ENCODE measurements at places on chromosomes 2 and 18.
A peak's percentile ranks its signal among the peaks of the same experiment; 100 is the strongest.

GRCh38 chr2:19675856-19676460 lies 225.8 kb downstream of the TTC32 start:
- no peak for DNase-seq

- DNase-seq = no peak
These were observed 246.4 kb downstream of the PRKCE start for GRCh38 chr2:45897842-45898241.

DNA sequence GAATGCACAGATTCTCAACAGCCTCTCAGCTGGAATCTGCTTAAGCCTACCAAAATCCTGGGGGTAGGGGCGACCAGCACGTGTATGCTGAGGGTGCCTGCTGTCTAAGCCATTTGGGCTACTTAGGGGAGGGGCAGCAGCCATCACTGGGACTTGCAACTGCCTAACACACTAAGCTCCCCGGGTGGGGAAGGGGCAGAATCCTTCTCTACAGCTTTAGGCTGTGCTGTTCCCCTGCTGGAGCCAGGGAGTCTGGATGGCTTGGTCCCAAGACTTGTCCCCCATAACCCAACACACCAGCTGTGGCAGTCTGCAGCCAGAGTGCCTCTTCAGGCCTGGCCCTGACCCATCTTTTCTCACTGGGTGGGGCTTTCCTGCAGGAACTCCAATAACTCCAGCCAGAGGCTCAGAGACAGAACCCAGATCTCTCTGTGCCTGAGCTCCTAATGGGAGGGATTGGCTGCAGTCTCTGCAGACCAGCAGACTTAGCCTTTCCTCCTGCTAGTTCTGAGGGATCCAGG lies 305.4 kb upstream of the RND3 start:
- no peak for DNase-seq

DNA sequence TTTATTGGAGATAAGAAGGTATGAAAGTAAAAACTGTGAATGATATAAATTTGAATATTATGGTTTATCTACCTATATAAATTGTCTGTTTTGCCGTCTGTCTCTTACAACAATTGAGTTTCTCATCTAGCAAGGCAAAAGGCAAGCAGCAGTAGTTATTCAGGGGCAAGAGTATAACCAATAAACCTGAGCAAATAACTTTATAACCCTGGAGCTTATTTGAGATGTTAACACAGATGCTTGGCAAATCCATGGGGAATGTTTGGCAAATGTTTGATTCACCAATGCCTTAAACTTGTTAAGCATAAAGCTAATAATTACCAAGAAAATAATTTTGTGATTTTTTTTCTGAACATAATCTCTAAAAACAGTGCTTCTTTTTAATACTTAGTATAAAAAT lies 9.9 kb upstream of the EPHA4 start:
- DNase-seq = no peak

- no peak for DNase-seq
These were observed 584.2 kb downstream of the SUCLG1 start for GRCh38 chr2:83874712-83875430.

GRCh38 chr2:177106212-177106611 lies 106.4 kb upstream of the HNRNPA3 start:
- DNase-seq = no peak

GRCh38 chr2:224217233-224217961 lies 178.3 kb upstream of the SERPINE2 start:
- no peak for DNase-seq

- DNase-seq = peak; percentile 89
These were observed 2.1 kb downstream of the ARID5A start for GRCh38 chr2:96538487-96539214.

- no peak for DNase-seq
These were observed 18.8 kb downstream of the GMCL1 start for GRCh38 chr2:69848186-69848790.

DNA sequence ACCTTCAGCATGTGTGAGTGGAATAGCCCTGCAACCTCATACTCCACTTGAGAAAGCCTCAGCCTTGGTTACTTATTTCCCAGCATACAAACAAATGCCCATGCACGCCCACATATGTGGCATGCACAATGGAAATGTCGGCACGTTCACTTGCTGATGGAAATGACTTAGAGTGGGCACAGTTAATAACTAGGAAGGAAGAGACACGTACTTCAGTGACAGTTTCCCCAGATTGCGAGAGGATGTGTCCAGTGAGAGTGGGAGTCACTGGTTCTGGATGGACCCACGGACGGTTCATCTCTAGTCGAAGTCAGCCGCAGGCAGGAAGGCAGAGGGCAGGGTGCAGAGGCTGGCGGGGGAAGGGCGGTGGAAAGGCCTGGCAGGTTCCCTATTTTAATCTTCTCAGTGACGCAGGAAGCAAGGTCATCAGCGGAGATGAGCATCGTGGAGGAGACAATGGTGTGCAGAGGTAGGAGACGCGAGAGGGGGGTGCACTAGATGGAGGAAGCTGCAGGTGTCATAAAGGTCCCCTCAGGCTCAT lies 350.7 kb upstream of the MYT1L start:
- DNase-seq = no peak

DNA sequence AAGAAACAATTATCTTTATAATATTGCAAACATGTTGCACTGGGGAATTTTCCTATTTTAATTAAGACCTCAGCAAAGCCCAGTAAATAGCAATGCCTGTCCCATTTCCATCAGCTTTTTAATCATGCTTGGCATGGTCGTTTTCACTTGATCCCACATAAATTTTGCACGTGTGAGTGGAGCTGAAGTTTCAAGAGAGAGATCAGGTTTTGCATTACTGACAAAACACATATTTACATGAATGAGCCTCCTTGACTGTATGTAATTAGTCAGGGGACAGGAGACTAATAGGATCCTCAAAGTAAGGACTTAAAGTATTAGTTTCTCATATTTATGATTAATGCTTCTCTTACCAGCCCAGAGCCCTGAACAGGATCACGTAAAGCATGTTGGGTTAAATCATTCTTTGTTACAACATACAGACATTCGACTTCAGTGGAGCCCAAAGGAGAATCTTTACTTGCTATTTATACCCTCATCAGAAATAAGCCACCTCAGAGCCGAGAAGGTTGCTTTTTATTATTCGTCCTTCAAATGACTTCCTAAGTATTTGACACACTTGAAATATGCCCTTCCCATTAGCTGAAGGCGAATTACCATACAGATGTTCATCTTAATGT lies 711.3 kb downstream of the GALR1 start:
- no peak for DNase-seq

- DNase-seq = no peak
These were observed 535.2 kb downstream of the GALR1 start for GRCh38 chr18:77784759-77785379.

DNA sequence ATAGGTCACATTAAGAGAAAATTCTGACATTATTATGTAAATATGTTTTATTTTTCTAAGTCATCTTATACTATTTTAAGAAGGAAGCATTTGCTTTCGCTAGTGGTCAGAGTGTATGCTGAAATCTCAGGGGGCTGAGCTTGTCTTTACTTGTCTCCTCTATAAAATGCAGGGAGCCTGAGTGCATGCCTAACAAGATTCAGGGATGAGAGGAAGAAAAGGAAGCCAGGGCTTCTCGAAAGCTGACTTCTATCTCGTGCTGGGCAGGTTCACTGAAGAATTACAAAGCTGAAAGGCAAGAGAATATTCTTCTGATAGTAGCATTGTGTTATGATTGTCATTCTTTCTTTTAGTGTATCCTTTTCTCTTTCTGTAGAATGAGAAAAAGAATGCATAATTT lies 467.4 kb downstream of the SOX11 start:
- DNase-seq = no peak

- DNase-seq = no peak
These were observed 66.1 kb downstream of the LRRFIP1 start for GRCh38 chr2:237693291-237693994.

GRCh38 chr2:31239593-31240177 lies 5.7 kb downstream of the EHD3 start:
- DNase-seq = no peak

DNA sequence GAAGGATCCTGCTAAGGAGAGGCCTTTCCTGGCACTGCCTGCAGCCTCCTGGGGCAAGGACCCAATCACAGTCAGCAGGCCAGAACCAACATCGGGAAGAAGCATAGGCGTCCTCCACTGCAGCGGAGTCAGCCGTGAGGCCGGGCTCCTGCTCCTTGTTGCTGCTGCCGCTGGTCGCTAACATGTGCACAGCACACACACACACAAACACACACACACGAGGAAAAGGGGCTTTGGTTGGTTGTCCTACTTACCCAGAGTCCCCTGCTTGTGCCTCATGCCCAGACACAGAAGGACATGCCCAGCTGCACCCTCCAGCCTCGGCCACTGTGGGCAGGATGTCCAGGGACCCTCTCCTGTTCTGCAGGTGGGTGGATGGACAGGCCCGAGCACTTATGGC lies 209.4 kb downstream of the GLI2 start:
- DNase-seq = no peak

DNA sequence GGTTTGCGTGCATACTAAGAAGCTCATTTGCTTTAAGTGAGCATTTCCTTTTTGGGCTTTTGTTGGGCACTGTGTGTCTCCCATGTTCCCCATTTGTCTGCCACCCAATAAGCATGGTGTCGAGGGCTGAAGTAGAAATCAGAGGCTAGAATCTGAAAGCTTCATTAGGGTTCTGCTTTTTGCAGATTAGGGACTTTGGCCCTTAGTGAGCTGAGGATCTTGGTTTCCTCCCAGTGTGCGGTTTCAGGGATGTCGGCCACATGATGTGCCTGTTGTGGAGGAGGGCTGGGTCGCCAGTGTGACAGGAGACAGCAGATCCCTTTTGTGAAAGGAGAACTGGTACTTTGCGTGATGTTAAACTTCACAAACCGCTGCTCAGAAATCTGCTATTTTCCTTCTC lies 41.1 kb downstream of the PLEKHB2 start:
- DNase-seq = no peak

DNA sequence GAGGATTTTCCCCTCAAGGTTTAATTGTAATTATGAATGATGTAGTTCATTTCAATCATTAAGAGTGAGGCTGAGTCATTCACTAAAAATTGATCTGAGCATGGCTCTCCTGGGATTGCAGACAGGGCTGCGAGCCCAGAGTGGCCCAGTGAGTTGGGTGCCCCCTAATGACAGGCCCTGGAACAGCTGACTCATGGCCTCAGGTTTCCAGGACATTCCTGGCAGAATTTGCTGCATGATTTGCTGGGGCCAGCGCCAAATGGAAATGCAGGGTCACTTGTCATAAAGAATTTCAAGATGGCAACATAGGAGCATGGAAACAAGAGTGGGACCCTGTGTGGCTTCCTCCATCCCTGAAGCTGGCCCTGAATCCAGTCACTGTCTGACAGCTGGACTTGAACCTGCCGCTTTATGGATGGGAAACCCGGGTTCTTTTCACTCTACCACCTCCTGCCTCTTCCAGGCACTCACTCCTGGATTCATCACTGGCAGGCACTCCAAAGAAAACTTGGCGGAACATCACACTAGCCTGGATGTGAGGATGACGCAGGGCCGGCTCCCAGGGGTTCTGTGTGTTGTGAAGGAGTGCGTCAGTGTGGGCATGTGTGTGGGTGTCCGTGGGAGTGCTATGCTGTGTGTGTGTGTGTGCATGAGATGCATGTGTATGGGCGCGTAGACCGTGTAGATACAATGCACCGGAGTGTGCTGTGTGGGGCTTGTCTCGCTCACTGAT lies 15.2 kb downstream of the OTOF start:
- DNase-seq = peak; percentile 31
